T-helper 9 cell (primary cell): ENCODE measurements at places on chromosomes 4 and X.

DNA sequence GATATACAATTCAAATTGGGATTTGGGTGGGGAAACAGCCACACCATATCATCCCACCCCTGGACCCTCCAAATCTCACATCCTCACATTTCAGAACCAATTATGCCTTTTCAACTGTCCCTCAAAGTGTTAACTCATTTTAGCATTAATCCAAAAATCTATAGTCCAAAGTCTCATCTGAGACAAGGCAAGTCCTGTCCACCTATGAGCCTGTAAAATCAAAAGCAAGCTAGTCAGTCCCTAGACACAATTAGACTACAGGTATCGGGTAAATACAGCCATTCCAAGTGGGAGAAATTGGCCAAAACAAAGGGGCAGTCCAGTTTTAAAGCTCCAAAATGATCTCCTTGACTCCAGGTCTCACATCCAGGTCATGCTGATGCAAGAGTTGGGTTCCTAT lies 128.0 kb downstream of the NBDY start:
- DNase-seq, result no peak

DNA sequence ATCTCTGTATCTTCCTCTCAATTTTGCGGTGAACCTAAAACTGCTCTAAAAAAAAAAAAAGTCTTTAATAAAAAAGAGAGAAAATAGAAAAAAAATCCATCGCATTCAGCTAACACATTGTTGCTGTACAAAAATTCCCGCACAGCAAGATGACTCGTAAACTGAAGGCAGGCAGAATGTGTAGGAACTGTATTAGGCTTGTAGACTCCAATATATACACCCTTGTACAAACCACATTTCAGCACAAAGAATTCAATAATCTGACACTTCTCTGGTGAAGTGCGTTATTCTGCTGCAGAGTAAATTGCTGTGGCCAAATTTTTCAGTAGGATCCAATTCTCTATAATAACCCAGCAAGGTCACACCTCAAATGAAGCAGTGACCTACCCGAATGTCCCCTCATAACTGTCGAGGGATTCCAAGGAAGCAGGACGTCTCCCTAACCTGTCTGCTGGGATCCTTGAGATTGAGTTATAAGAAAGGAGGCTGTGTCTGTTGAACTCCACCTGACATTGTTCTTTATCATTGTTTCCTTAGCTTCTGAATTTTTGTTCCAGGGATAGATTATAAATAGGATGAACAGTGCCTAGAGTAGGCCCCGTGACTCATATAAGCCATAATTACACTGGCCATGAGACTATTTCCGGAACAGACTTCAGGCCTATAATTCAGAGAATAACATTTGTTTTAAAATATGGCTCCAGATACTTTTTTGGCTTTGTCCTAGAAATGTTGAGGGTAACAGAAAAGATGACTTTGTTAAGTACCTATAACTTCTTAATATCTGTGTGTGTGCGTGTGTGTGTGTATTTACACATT lies 348.3 kb downstream of the PCDH7 start:
- DNase-seq, result no peak

DNA sequence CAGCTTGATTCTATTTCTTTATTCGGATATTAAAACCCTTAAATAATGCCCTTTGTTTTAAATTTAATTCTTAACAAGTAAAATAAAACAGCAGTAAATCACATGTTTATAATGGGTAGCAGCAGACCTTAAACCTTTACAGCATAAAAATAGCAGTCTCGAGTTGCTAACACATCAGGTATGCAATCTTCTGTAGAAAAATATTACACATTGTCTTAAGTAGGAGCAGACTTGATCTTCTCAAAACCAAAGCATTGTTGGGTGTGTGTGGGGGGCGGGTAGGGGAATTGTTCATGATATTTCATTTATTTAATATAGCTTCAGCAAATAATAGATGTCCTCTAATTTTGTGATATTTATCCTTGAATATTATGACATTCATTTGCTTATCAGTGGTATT lies 331.4 kb downstream of the PCDH7 start:
- no peak for DNase-seq

GRCh38 chr4:128371001-128371777 lies 83.6 kb upstream of the PGRMC2 start:
- no peak for DNase-seq

GRCh38 chr4:104015680-104016079 lies 295.9 kb upstream of the TACR3 start:
- DNase-seq, result no peak

DNA sequence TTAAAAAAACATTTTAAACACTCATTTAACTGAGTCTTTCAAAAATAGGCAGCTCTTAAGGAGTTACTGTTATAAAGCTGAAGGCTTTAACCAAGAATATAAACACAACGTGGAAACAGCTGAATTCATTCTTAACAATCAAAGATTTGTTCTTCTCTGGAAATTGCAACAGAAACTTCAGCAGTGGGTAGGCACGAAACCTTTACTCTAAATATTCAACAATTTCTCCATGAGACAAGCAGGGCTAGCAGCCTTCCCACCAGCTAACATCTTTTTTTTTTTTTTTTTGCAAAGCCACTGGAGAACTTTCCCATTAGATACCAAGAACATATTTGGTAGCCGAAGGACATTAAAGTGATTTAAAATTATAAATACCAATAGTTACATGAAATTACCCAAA lies 78.2 kb upstream of the PRSS48 start:
- no peak for DNase-seq
